ENCODE measurements at places on chromosomes 5 and 9. TPM values are rescaled to one million over a fixed set of nuclear protein-coding genes. Genes with fewer than 3 reads are reported as not detected.

UBE2B gene
- polyA plus RNA-seq = 130 TPM

RNF183 gene
- polyA plus RNA-seq = 0.91 TPM

BARHL1 gene
- polyA plus RNA-seq = 0.01 TPM

SHC3 gene
- 0.69 TPM for polyA plus RNA-seq

CBY3 gene
- 1.2 TPM for polyA plus RNA-seq

IL13 gene
- polyA plus RNA-seq = 0.07 TPM
